NCI-H460 (cell line): ENCODE measurements at places on chromosomes 1 and 21. TPM values are rescaled to one million over a fixed set of nuclear protein-coding genes. Genes with fewer than 3 reads are reported as not detected.
A peak's percentile ranks its signal among the peaks of the same experiment; 100 is the strongest.

DNA sequence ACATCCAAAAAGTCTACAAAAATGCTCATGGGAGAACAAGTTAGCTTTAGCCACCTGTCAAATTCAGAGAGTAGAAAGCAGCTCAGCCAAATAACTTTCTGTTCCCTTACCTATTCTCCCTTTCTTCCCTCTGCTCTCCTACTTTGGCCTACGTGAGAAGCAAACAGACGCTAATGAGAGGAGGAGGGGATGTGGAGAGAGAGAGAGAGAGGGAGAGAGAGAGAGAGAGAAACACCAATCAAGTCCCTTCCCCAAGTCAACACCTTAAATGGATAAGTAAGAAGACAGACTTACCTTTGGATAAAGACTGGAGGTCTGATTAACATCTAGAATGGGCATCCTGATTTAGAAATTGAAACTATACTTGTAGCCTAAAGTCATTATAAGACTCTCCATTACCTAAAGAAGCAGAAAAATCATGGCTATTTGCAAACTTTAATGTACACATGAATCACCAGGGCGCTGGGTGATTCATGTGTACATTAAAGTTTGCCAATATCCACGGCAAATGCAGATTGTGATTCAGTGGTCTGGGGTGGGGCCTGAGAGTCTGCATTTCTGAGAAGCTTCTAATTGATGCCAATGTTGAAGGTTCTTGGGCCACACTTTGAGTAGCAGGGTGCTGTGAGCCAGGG is 13.1 kb upstream of the DUSP12 start:
- DNase-seq, result peak; percentile 19

GRCh38 chr1:113396585-113396984 is 6.3 kb downstream of the MAGI3 start:
- DNase-seq, result peak; percentile 51

DNA sequence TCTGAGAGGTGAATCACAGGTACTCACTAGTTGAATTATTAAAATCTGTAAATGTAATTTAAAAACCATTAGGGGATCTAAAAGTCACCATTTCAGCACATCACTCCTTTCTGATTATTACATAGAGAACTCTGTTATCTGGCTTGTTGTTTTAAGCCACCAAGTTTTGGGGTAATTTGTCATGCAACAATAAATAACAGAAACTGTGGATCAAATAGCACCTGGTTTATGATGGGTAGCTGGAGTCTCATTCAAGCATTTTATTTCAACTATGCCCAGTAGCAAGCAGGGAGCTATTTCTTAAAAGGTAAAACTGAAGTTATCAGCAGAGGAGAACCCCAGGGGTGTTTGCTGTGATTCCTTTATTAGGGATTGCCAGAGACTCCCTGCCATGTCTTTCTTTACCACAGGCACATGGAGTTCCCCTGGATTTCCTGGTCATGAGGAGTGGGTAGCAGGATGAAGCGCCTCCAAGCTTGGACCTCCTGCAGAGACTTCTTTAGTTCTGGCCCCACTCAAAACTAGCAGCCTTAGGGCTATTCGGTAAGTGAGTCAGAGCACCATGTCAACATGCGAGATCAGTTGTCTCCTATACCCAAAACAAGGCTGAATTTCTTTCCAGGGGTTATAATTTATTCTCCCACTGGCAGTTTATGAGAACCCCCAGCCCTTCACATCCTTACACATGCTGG is 179.2 kb downstream of the GIPC2 start:
- DNase-seq, result no peak

GRCh38 chr1:89347296-89347695 is 16.6 kb upstream of the GBP6 start:
- no peak for DNase-seq

DNA sequence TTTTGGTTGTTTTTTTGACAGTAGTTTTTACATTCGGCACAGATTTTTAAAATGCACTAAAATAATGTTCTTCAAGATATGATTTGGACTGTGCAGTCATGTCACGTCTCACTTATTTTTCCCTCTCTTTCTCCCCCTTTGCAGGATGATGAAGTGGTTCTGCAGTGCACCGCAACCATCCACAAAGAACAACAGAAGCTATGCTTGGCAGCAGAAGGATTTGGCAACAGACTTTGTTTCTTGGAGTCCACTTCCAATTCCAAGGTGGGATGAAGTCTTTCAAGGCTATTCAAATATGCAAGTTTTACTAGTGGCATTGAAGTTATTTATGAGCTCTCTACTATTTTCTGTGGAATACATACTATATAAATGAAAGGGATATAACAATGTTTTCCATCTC is 228.4 kb downstream of the RYR2 start:
- DNase-seq, result no peak

DNA sequence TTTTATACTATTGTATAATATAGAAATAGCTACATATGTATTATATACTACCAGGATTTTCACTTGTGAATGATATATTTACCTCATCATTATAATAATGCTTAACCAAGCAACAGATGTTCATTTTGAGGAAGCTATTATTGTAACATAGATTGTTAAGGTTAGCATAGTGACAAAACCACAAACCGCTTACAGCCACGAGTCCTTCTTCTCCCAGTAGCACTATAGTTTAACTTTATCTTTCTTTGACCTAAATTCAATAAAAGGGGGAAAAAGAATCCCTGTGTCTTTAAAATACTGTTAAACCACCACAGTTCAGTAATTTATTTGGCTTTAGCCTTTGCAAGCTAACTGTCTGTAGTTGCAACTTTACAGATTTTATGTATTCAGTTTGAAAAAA is 1039.4 kb upstream of the B3GALT2 start:
- no peak for DNase-seq

DNA sequence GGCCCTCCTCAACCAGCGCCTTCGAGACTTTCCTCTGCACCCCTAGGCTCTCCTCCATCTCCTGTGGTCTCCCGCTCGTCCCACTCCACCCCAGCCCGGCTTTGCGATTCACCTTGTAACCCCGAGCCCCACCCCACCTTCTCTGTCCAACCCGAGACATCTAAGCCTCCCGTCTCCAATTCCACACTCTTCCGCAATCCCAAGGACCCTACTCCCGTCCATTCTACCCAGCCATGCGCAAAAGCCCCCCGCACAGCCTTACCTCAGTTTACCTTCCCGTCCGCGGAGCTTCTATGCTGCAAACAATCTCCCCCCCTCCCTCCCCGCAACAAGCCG is 174 bp downstream of the SH3BP5L start:
- no peak for DNase-seq

GRCh38 chr1:107459204-107459904 is 318.5 kb downstream of the NTNG1 start:
- DNase-seq, result no peak

DNA sequence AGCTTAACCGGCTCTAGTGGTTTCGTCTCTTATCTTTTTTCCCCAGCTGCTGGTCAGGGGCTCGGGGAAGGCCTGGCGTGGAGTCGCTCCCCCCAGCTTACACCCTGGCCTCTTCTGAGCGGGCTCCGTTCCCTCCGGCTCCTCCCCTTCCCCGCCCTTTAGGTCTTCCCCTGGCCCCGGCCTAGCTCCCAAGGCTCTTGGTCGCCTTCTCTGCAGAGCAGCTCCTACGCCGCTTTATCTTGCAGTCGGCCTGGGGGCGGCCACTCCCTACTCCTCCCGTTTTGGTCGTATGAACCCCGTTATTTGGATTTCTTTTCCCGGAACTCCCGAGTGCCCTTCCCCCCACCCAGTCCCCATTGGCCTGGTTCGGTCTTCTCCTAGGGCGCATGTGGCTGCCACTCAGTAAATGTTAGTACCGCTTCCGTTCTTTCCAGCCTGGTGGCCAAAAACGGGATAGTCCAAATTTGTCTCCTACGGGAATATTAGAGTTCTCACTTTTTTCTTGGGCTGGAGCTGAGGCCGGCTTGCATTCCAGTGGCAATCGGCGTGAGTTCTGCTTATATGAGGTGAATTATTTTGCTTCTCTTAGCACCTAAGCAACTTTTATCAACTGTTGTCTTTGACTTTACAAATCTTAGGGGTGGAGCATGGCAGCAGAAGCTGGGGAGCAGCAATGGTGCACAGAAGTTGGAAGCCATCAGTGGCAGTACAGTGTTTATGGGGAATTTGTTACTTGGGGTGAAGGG is 467 bp downstream of the THRAP3 start:
- peak; percentile 64 for DNase-seq

- no peak for DNase-seq
These were observed at the start of gene DAB1 for GRCh38 chr1:57423656-57424211. TSS of gene DAB1 (minus strand) at chr1:57424060. CDS start at chr1:57291030, 133,030 bp downstream.

GRCh38 chr1:186175588-186175987 is 199.5 kb downstream of the TPR start:
- DNase-seq, result peak; percentile 27

DNA sequence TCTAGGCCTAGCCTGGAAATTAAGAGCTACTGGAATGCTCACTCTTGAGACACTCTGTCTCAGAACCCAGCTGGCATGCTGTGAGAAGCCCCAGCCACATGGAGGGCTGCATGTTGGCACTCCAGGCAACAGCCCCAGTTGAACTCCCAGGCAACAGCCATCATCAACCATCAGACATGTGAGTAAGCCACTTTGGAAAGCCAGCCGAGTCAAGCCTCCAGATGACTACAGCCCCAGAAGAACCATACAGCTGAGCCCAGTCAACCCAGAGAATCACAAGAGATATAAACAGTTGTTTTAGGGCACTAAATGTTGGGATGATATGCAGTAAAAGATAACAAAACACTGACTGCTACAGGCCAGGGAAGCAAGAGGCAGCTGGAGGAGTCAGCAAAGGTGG is 17.7 kb upstream of the MAN1C1 start:
- DNase-seq, result no peak

- no peak for DNase-seq
These were observed 276.9 kb downstream of the SIPA1L2 start for GRCh38 chr1:232353001-232353400.

- DNase-seq, result no peak
These were observed 19.2 kb upstream of the RCAN3 start for GRCh38 chr1:24483441-24483840.

GRCh38 chr21:35565204-35565611 is 495.1 kb downstream of the SETD4 start:
- no peak for DNase-seq

- DNase-seq, result no peak
These were observed 43.2 kb upstream of the KCTD3 start for GRCh38 chr1:215523906-215524305.

DNA sequence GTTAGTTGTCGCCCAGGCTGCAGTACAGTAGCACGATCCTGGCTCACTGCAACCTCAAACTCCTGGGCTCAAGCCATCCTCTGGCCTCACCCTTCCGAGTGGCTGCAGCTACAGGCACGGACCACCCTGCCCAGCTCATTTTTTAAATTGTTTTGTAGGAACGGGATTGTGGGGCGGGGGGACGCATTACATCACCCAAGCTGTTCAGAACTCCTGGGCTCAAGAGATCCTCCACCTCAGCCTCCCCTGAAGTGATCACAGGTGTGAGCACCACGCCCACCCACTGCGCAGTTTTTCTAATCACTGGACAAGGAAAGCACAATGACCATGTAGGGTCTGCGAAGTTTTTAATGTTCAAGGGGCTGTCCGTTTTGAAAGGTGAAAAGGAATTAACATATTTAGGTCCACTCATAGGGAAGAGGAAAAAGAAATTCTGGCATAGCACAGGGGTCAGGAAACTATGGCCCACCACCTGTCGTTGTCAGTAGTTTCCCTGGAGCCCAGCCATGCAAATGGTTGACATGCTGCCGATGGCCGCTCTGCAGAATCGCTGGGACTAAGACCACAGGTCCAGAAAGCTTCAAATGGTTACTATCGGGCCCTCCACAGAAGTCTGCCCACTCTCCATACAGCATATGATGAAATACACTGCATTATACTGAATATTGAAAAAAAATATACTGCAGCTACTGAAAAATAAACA is 26.0 kb downstream of the SETD4 start:
- DNase-seq, result no peak

- no peak for DNase-seq
These were observed 38.8 kb upstream of the TNFSF4 start for GRCh38 chr1:173245892-173246291.

- no peak for DNase-seq
These were observed 16.2 kb upstream of the KPRP start for GRCh38 chr1:152741656-152742055.

- no peak for DNase-seq
These were observed 22.8 kb upstream of the LBR start for GRCh38 chr1:225450491-225451191.

DNA sequence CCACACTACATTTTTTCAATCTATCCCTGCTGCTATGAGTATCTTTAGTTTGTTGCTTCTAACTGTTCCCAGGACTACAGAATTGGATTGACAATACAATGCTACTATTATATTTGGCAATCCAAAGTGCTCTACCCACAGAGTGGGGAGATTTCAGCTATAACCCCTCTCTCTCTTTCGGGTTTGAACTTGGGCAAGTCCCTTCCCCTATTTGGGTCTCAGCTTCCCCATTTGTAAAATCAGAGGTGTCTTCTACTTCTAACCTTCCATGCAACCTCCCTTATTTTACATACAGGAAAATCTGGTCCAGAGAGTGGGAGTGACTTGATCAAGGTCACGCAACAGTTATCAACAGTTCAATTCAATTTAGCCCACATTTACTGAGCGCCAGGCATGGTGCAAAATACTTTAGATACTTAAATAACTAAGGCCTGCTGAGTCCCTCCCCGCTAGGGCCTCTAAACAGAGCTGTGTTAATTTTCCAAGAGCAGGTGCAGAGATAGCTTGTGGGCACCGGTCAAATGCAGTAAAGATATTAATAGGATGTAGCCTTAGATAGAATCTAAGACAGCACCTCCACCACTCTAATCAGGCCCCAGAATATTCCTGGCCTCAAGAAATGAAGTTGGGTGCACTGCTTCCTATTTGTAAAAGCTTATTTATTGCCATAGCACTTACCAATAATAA is 9.4 kb upstream of the GPX7 start:
- no peak for DNase-seq

- no peak for DNase-seq
These were observed 121.0 kb upstream of the C1orf105 start for GRCh38 chr1:172299515-172299914.

GRCh38 chr1:214321705-214322453 is 40.9 kb downstream of the SMYD2 start:
- no peak for DNase-seq

- DNase-seq, result no peak
These were observed 26.6 kb downstream of the NIBAN1 start for GRCh38 chr1:184947497-184948256.

- no peak for DNase-seq
These were observed 23.0 kb upstream of the GUCA2B start for GRCh38 chr1:42130061-42130660.

GRCh38 chr1:45394342-45394741 is 54.1 kb upstream of the MUTYH start:
- DNase-seq, result no peak

Gene PFKL
- total RNA-seq, result 70.8 and 71.0 TPM in 2 replicates

Gene FNBP1L
- total RNA-seq, result 21.3 and 24.4 TPM in 2 replicates

Gene DFFB
- total RNA-seq, result 5.8 and 7.9 TPM in 2 replicates

Gene OR2T33
- not detected in 2 replicates for total RNA-seq

Gene LRRC39
- total RNA-seq, result 0.22 TPM in 1 of 2 replicates, not detected in the other

Gene TTC34
- 0.06 and 0.20 TPM in 2 replicates for total RNA-seq
